Progenitor cell of endocrine pancreas (in vitro differentiated cells): ENCODE measurements at places on chromosomes 6 and 20. TPM values are rescaled to one million over a fixed set of nuclear protein-coding genes. Genes with fewer than 3 reads are reported as not detected.
A peak's percentile ranks its signal among the peaks of the same experiment; 100 is the strongest.

Gene SDCBP2
- total RNA-seq = 2.0 and 2.3 TPM in 2 replicates

Gene UBD
- 1.9 and 2.6 TPM in 2 replicates for total RNA-seq

DNA sequence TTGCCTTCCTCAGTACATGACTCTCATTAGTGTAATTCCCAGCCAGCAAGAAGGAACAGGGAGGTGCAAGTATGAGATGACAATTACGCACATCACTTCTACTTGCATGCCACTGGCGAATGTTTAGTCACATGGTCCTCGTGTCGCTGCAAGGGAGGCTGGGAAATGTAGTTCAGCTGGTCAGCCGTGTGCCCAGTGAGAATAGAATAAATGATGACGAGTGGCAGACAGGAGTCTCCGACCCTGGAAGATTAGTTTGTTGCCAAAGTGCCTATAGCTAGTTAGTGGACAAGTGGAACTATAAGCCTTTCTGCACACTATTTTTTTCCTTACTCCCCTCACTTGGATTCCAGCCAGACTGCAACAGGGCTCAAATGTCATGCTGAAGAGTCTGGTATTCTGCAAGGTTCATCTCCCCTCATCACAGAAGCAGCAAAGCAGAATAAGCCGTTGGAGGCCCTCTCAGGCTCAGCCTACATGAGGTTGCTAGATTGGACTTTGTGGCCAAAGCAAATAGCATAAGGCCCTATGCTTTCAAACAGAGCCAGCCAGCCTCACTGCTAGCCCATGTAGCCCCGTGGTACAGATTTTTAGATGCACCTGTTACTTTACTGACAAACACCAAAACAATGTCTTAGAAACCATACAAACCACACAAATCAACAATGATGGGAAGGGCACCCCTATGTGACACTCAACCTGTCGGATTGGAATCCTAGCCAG, 9.7 kb downstream of the LINC00237 start:
- no peak for DNase-seq
- no peak overlapping the region for H3K27ac ChIP-seq
- H3K36me3 ChIP-seq = no peaks in the 10 kb centered on the region
- H3K4me1 ChIP-seq = peaks cover 7% of the 10 kb centered on the region
- peaks cover 92% of the 10 kb centered on the region for H3K27me3 ChIP-seq

GRCh38 chr6:168120390-168121302, 41.6 kb upstream of the FRMD1 start:
- H3K27me3 ChIP-seq = peaks cover 23% of the 10 kb centered on the region
- H3K36me3 ChIP-seq = no peaks in the 10 kb centered on the region
- H3K27ac ChIP-seq = no peak overlapping the region
- peak; percentile 8 for DNase-seq
- no peak overlapping the region for H3K4me3 ChIP-seq

DNA sequence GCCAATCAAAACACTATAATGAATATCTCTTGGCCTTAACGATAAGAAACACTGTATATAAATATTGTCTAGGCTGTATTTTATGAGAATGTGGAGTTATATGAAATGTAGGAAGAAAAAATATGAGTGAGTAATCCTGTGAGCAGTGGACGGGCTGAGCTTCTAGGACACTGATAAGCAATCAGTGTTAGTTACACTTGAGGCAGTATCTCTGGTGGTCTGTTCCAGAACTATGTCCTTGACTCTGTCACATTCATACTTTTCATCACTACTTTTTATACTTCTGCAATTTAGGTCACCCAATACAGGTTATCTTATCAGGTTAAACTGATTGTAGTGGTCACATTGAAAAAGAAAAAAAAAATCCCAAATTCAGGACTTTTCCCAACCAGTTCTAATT, 360.4 kb downstream of the LAMA2 start:
- peaks cover 2% of the 10 kb centered on the region for H3K4me1 ChIP-seq
- no peak overlapping the region for H3K4me3 ChIP-seq
- H3K36me3 ChIP-seq = no peaks in the 10 kb centered on the region
- H3K27me3 ChIP-seq = peaks cover 10% of the 10 kb centered on the region
- DNase-seq = no peak

GRCh38 chr20:34311118-34312023, 8.2 kb upstream of the AHCY start:
- peak overlapping the region; percentile 56 for H3K4me3 ChIP-seq
- peak overlapping the region; percentile 81 for H3K27ac ChIP-seq
- peaks cover 23% of the 10 kb centered on the region for H3K4me1 ChIP-seq
- no peaks in the 10 kb centered on the region for H3K27me3 ChIP-seq

- no peak overlapping the region for H3K4me3 ChIP-seq
Observed at GRCh38 chr20:48149902-48150301, 364.6 kb upstream of the SULF2 start.

Gene DUSP15
- 13.2 and 14.9 TPM in 2 replicates for total RNA-seq

Gene OR2H1
- total RNA-seq = not detected in 2 replicates

- H3K27me3 ChIP-seq = peaks cover 20% of the 10 kb centered on the region
- no peaks in the 10 kb centered on the region for H3K36me3 ChIP-seq
- DNase-seq = no peak
- peaks cover 47% of the 10 kb centered on the region for H3K4me1 ChIP-seq
Observed at GRCh38 chr6:168270274-168271172, 49.1 kb downstream of the DACT2 start.

Gene PACSIN1
- total RNA-seq = 0.72 and 0.89 TPM in 2 replicates

DNA sequence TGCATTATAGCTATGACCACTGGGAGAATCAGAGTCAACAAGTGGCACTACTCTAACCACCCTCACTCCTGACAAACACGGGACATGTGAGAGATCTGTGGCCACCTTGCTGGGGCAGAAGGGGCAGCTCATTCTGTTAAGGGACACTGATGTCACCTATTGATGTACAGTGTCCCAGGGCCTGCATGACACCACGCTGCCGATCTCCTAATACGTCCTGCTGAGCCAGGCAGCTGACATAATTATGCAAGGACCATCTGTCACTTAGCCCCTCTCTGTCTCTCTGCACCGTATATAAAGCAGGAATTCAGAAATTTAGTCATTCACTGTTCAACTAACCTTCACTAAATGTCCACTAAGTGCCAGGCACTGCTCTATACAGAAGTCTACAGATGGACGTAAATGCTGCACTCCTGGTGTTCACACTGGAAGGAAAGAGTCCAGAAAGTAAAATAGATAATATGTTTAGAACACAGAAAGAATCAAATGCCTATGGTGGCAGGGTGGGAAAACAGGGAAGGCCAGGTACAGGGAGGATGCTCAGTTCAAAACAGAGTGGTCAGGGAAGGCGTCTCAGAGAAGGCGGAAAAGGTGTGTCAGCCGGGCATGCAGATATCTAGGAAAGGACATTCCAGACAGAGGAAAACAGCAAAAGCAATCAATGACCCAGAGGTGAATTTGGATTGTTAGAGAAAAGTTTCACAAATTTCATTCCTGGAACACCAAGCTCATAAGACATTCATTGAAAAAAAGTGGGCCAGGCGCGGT, 173.8 kb downstream of the ZNF217 start:
- no peak overlapping the region for H3K4me3 ChIP-seq
- peaks cover 1% of the 10 kb centered on the region for H3K4me1 ChIP-seq
- H3K27ac ChIP-seq = peak overlapping the region; percentile 2
- H3K27me3 ChIP-seq = no peaks in the 10 kb centered on the region
- peaks cover 3% of the 10 kb centered on the region for H3K36me3 ChIP-seq

GRCh38 chr20:21179757-21180156, 53.9 kb downstream of the KIZ start:
- DNase-seq = no peak
- H3K27ac ChIP-seq = no peak overlapping the region
- peaks cover 5% of the 10 kb centered on the region for H3K4me1 ChIP-seq
- H3K4me3 ChIP-seq = no peak overlapping the region
- H3K36me3 ChIP-seq = peaks cover 11% of the 10 kb centered on the region

- no peak overlapping the region for H3K27ac ChIP-seq
- H3K36me3 ChIP-seq = no peaks in the 10 kb centered on the region
- H3K4me1 ChIP-seq = peaks cover 10% of the 10 kb centered on the region
- no peak overlapping the region for H3K4me3 ChIP-seq
- H3K27me3 ChIP-seq = peaks cover 15% of the 10 kb centered on the region
Observed at GRCh38 chr6:13765570-13765969, 48.8 kb downstream of the MCUR1 start.

DNA sequence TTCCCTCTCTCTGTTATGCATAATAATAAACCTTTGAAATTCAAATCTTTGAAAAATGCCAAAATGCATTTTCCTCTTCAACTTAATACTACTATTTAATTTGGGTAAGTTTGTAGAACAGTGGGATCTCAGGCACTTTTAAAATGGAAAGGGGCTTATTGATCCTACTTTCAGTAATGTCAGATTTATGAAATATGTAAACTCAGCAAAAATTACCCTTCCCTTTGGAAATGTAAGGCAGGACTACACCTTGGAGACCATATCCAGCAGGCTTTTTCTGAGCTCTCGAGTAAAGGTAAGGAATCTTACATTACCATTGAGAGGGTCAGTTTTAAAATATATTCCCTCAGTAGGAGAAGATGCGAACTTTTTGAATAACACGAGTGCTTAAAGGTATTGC, 149.0 kb downstream of the LAMP5 start:
- no peaks in the 10 kb centered on the region for H3K27me3 ChIP-seq
- H3K4me1 ChIP-seq = no peaks in the 10 kb centered on the region
- no peak overlapping the region for H3K4me3 ChIP-seq
- no peak for DNase-seq
- no peak overlapping the region for H3K27ac ChIP-seq
